Effector CD4-positive, alpha-beta T cell (primary cell): ENCODE measurements at places on chromosomes 3 and 15.

DNA sequence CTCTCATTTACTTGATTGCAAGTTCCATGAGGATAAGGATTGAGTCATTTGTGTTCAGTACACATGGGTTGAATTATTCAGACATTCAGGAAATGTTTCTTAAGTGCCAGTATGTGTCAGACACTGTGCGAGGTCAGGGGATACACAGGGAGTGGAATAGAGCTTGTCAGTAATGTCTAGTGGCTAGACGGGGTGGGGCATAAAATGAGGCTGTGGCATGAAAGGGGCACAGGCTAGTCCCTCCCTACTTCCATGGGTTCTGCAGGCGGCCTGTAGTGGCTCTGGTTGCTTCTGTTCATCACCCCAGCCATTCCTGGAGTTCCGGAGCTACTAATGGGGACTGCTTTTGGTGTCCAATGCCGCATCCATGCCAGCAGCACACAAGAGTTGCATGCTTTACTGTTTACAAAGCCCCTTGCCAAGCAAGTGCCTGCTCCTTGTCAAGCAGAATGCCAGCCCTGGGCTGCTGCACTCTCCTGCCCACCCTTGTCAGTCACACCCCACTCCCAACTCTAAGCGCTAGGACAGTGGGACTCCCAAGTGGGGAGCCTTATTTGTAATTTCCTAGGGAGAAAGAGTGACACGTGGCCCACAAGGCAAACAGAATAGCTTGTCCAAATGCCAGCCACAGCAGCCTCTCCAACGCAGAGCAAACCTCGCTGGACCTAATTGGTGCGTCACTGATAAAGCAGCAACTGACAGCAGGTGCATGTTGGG is 70.8 kb downstream of the RAB11A start:
- DNase-seq, result no peak

GRCh38 chr15:101723171-101723873 is 951 bp downstream of the TARS3 start:
- DNase-seq, result peak; percentile 9

- DNase-seq, result no peak
Observed at GRCh38 chr3:143060906-143061305, 58.7 kb upstream of the CHST2 start.

- DNase-seq, result no peak
Observed at GRCh38 chr3:135907422-135908165, 57.9 kb upstream of the PPP2R3A start.

GRCh38 chr3:12132881-12133280 is 25.8 kb downstream of the TIMP4 start:
- DNase-seq, result no peak

DNA sequence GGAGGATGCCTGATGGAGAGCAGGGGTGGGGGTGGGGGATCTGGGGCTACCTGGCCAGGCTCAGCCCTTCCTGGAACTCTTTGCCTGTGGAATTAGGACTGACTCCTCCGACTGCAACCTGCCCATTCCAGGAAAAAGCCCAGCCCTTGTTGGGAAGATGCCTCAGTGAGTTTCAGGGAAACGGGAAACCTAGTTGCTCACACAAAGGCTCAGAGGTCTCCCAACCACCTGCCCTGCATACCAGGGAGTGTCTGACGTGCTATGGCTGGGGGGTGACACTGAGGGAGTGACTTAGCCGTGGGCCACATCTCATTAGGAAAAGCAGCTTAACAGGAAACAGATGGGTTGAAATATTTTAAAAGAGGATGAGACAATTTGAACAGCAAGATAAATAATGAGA is 27.9 kb downstream of the CYP8B1 start:
- DNase-seq, result no peak

GRCh38 chr3:101384426-101384825 is 64.1 kb upstream of the IMPG2 start:
- no peak for DNase-seq

GRCh38 chr15:27853624-27854455 is 245.3 kb downstream of the OCA2 start:
- DNase-seq, result no peak

- DNase-seq, result no peak
Observed at GRCh38 chr3:105431200-105431599, 64.5 kb downstream of the ALCAM start.

- no peak for DNase-seq
Observed at GRCh38 chr3:144839991-144840390, 868.4 kb downstream of the DIPK2A start.

- DNase-seq, result no peak
Observed at GRCh38 chr3:150793641-150794040, 30.7 kb upstream of the SIAH2 start.

GRCh38 chr3:160381470-160381869 is 17.6 kb downstream of the IFT80 start:
- no peak for DNase-seq

DNA sequence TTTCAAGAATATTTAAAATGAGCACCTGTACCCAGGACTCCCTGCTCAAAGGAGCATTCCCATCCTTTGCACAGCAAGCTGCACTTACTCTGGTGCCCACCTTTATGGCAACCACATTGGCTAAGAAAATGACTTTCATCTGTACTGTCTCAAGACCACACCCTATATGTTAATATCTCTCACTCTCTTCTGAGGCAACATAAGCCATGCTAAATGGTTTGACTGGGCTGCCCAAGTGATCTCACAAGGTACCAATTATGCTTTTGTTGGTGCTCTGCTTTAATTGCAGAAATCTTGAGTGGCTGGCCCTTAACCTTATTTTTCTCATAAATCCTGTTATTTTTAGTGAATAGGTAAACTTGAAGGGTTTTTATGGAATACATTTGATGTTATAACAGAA is 17.7 kb downstream of the RYK start:
- no peak for DNase-seq

DNA sequence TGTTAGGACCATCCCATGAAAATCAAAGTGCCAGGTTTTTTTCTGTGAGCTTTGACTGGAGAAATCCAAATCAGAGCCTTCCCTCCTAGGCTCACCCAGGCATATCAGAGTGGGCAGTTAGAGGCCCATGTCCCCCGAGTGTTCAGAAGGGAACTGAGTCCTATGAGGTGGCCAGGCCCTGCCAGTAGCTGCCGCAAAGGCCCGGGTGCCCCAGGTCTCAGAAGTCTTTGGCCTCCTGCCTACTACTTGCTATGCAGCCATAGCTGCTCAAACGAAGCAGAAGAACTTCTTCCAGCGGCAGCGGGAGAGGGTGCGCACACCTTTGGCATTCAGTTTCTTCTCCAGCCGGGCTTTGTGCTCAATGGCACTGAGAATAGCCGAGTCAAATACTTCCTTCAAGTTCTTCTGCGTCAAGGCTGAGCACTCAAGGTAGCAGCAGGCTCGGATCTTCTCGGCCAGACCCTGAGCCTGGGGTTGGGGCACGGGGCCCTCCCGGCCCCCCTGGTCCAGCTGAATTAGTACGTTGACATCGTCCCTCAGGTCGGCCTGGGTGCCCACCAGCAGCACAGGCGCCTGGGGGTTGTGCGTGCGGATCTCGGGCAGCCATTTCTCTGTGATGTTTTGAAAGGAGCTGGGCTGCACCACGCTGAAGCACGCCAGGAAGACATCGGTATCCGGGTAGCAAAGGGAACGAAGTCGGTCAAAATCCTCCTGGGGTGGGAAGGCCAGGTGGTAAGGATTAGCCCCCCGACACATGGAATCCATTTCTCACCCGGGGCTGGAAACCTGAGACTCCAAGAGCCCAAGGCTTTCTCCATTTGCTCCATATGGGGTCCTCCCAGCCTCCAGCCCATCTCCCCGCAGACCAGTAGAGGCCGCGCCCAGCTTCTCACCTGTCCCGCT is 992 bp downstream of the RHOV start:
- no peak for DNase-seq

DNA sequence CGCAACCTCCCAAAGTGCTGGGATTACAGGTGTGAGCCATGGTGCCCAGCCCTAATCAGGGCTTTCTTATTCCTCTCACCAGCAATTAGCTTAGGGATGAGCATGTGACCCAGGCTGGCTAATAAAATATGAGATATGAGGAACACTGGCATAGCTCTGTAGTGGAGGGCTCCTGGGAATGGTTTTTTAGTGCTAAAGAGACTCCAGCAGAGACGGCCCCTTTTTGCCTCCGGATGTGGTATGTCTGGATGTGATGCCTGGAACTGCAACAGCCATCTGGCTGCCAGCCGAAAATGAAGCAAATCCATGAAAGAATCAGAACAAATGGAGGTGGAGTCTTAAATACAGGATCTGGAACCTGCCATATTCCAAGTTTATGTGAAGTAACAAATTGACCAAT is 69.1 kb upstream of the MAGI1 start:
- no peak for DNase-seq

- DNase-seq, result peak; percentile 43
Observed at GRCh38 chr3:18438586-18438985, 13.4 kb upstream of the SATB1 start.

DNA sequence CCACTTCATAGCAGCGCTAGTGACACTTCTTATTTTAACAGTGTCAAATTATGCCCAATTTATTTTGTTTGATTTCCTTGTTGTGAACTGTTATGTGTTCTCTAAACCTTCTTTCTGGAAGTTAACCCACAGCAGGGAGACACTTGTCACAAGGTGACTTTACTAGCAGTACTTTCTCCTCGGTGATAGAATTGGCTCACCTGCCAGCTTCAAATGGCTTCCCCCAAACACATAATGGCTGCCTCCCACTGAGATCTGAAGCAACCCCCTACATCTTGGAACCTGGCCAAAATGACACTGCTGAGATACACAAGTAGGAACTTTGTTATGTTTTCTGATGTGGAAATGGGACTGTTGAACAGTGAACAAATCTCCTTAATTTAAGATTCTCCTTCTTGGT is 238.8 kb upstream of the DPH6 start:
- DNase-seq, result no peak

GRCh38 chr3:42062464-42062863 is 28.7 kb upstream of the TRAK1 start:
- DNase-seq, result no peak

GRCh38 chr3:150014782-150015181 is 44.1 kb upstream of the PFN2 start:
- DNase-seq, result no peak
